ENCODE measurements at places on chromosomes 3 and 15.

- no peak for DNase-seq
Observed at GRCh38 chr3:114389156-114389555, 95.3 kb downstream of the TIGIT start.

GRCh38 chr15:39645138-39645975, 64.5 kb downstream of the THBS1 start:
- DNase-seq: no peak

DNA sequence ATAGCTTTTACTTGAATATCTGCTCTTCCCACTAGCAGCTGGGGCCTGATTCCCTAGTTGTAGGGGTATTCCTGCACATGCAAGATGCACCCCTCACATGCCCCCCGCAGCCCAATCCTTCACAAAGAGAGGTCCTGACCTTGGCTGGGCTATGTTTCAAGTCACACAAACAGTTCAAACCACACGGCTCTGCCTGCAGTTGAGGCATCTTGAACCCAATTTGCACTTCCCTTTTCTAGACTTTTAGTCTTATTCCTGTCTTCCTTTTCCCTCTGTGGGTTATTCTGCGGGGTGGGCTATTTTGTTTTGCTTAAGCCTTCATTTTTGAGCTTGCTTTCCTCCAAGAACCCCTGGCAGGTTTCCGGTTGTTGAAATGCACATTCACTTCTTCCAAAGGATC, 13.3 kb upstream of the CCR1 start:
- DNase-seq: no peak

GRCh38 chr3:53817809-53818208, 28.4 kb downstream of the CHDH start:
- DNase-seq: no peak

GRCh38 chr3:43104660-43105595, 951 bp downstream of the POMGNT2 start:
- DNase-seq: no peak
